ENCODE measurements at places on chromosomes 1 and 21.

DNA sequence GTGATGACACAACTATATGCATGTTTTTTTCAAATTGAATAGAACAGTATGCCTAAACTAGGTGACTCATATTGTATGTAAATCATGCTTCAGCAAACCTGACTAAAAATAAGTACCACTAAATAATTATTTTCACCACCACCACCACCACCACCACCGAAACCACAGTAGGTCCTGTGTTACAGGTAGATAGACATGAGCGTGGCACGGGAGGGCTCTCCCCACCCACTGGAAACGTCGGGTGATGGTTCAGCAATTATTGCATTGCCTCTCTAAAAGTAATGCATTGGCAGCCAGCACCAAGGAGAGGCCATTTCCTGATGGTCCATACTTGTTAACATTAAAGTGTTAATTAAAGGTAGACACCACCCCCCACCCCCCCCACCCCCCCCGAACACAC, 297.0 kb upstream of the NCAM2 start:
- no peak for DNase-seq

- no peak for DNase-seq
Measured at GRCh38 chr1:21665711-21666575, 3.2 kb downstream of the RAP1GAP start.

GRCh38 chr1:79259390-79260336, 253.1 kb upstream of the ADGRL4 start:
- no peak for DNase-seq

DNA sequence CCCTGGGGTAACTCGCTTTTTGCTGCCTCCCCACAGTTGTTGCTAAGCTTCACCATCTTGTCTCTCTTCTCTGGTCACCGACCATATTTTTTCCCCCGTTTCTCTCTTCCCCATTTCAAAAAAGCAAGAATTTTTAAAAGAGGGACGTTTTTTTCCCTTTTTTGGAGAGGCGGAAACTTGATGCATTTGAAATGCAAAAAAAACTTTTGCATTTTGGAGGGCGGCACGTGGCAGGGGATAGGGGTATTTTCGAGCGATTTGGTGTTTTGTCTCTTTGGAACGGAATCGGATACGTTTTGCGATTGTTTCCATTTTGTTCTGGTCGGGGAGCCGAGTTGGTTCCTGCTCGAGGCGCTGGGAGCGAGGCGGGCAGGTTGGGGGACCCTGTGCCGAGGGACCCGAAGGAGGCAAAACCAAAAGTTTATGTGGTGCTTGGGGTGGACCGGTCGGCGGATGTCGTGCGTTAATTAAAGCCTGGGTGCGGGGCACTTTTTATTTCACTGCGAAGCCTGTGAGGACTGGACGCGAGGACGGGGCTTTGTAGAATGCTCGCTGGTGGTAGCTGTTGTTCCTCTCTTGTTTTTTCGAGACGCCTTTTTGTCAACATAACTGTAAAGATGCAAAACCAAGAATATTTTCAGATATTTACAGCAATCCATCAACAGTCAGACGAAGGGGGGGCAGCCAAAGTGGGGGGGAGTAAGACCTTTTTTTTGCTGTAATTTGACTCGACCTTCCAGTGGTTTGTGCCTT, 884 bp downstream of the H3-3A start:
- peak; percentile 47 for DNase-seq

DNA sequence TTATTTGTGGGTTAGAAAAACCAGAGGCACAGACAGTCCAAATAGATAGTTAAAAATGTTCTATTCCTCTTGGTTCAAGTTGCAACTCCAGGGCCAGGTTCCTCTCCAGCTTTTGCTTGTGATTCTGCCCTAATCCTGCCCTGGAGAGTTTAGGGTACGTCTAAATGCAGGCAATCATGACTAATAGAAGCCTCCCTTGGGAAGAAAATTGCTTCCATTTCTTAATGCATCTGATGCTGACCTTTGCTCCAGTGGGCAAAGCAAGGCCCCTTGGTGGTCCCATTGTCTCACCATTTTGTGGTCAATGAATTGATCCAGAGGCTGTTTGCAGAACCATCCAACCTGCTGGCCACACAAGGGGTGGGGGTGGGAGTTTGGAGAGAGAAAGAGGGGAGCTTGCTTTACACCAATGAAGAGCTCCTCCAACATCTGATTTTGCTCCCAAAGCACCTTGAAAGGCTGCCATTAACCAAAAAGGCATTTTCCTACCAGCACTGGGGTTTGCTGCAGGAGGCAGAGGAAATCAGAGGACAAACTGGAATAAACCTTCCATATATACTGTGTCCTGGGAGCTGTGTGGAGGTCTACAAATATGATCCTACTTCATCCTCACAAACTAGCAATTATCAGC, 31.3 kb downstream of the C8B start:
- no peak for DNase-seq

- DNase-seq: peak; percentile 66
Measured at GRCh38 chr1:6445062-6445763, 20.6 kb downstream of the ESPN start.

- DNase-seq: no peak
Measured at GRCh38 chr1:77762072-77762476, 2.4 kb upstream of the USP33 start.

DNA sequence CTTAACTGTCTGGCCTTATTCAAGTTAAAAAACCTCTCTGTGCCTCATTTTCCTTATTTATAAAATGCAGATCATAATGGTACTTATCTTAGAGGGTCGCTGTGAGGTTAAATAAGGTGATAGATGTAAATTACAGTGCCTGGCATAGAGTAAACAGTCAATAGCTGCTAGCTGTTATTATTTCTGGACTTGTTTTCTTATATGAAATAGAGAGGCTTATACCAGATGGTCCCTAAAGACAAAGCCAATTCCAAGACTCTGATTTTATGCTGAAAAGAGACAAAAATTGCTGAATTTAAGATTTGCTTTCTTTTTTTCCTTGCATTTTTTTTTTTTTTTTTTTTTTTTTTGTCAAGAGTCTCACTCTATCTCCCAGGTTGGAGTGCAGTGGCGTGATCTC, 10.3 kb downstream of the PBX1 start:
- DNase-seq: no peak

- no peak for DNase-seq
Measured at GRCh38 chr1:201251851-201252430, 31.4 kb upstream of the PKP1 start.

DNA sequence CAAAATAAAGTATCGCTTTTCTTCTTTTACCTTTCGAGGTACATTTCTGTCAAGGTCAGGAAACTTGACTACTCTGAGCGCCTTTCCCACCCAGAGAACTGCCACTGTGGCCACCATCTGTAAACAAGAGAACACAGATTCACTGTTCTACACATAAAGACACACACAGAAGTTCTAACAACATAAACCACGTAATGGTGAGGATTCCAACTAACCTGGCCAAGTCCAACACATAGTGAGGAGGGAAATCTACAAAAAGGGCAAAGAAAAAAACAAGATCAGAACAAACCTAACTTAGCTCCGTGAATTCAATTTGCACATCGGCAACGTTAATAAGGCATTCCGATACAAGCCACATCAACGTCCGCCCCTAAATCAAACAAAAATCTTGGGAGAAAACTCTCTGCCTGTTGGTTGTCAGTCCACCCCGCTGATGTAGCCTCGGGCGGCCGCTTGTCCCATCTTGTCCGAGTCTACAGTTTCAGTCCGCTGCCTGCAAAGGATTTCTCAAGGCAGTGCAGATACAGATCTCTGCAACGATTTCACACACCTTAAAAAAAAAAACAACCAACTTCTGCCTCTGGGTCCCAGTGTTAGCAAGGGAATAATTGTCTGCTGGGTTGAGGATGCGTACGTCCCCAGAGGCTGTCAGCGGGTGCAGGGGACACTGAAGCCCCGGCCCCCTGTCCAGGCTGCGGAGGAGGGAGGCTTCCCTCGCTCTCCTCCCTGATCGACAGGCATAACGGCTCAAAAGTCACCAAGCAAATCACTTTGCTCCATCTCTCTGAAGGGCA, 1.0 kb downstream of the SLC35D1 start:
- DNase-seq: peak; percentile 25

DNA sequence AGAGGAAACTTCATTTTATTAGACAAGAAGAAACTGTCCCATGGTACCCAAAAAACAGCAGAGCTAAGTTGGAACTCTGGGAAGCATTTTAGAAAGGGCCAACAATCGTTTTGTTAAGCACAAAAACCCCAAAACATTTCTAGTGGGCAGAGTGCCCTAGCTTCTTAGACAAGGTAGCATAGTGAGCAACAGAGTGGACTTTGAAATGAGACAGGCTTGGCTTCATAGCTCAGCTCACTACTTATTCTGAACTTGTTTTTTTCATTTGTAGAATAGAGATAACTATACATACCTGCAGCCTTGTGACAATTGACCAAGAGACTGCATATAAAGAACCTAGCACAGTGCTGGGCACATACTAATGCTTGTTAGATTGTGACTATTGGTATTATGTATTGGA, 50.1 kb downstream of the HLX start:
- no peak for DNase-seq

- no peak for DNase-seq
Measured at GRCh38 chr21:18716578-18717138, 313.1 kb upstream of the TMPRSS15 start.

DNA sequence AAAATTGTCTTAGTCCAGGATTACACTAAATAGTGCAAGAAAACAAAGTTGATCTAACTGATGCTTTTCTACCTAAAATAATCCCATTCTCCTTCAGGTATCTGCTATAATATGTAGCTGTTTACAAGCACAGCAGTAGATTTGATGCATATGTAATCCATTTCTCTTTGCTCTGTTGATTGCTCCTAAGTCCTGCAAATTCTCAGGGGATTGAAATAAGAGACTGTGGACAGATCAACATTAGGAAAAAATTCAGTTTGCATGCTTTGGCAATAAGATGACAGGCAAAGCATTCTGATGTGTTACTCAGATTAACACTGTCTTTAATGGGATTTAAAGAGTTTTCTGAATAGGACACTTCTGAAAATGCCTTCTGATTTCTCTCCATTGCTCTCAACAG, 34.7 kb downstream of the RNF11 start:
- DNase-seq: no peak

GRCh38 chr1:65527707-65528503, 107.4 kb downstream of the LEPR start:
- DNase-seq: no peak

DNA sequence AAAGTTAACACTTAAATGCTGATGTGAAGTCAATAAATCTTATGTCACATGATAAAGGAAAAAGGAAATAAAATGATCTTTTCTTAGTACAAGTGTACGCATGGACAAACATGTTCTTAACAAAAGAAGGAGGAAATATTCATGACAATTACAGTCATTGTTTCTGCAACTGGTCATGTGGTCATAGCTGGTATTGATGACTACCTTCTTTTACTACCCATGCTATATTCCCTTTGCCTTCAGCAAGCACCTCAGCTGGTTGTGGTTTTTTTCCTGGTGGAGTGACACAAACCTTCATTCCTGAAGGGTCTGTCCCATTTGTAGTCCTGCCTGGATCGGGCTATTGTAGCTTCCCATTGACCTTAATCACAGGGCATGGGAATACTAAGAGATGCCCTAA, 23.4 kb upstream of the TSHB start:
- DNase-seq: no peak

DNA sequence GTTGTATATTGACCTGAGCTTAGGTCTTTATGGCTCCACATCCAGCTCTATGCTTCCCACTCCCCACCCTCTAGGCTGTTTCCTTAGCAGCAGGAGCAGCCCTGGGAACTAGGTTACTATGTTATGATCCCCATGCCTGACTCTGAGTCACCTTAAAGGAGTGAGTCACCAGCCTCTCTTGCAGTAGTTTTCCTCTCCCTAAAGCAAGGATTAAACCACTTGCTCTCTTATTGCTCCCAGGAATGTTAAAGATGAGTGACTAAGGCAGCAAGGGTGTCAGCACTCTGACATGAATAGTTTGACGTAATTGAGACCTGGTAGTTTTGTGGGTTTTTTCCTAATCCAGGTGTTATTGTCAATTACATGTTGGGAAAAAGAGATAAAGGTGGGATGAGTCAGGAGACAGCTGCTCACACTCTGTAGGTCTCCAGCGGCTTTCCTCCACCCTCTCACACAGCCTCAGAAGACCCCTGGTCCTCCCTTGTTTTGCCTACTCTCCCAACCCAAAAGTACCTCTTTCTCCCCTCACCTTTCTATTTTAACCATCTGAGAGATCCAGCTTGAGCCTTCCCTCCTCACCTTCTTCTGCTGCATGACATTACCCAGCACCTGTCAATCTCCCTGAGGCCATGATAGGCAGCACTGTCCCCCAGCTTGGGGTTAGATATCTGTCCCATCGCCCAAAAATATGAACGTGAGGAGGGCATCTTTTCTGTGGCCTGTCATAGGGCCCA, 369.1 kb upstream of the VAMP3 start:
- DNase-seq: no peak

DNA sequence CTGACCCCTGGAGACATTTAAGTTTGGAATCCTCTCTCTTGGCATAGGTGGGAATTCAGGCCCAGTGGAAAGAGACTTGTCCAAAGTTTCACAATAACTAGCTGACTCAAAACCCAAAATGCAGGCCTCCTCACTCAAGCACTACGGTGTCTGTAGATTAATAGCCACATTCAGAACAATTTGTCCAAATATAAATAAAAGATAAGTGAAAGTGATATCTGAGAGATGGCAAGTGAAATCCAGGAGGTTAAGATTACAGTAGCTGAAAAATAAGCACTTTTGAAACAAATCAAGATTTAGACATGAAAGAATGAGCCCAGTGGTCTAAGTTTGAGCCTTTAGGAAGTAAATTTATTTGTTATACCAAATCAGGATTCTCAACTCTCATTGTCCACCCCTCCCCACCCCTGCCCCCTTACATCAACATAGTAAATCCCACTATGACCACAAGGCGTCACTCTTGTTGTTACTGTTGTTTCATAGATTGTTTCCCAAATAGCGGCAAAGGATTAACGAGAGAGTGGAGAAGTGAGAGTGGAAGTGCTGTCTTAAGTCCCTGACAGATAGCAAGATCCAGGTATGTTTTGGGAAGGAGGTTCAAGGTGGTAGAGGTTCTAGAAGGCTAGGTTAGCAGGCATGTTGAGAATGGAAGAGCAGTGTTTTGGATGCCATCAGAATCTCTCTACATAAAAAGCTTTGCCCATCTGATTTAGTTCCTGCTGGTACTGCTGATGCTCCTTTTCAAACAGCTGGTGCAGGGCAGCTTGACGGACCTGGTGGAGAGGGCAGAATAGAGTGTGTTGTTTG, 7.1 kb upstream of the TPM3 start:
- peak; percentile 61 for DNase-seq

- peak; percentile 94 for DNase-seq
Measured at GRCh38 chr21:31559368-31560119, 99.9 kb upstream of the SOD1 start.

- DNase-seq: no peak
Measured at GRCh38 chr1:232562855-232563510, 67.0 kb downstream of the SIPA1L2 start.

DNA sequence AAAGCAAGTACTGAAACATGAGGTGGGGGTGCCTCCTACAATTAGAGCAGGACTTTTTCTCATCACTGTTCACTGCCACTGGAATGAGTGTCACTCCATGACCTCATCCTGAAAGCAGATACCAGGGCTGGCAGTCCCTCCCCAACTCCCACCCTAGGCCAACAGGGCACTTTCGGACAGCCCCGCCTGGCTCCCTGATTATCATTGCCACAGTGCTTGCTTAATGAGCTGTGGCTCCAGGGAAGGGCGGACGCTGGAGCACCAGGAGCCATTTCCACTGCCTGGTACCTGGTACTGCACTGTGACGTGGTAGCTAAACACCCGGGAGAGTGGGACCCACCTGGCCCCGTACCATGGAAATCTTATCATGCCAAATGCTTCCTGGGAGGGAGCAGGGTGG, 22.3 kb downstream of the SLC9A1 start:
- no peak for DNase-seq

Measured in CD4-positive, alpha-beta T cell treated with Interleukin-6 for 4 hours (primary cell).